SHP77 (cell line): ENCODE measurements at places on chromosomes 7 and 10.

- no peak for DNase-seq
These were observed 73.1 kb downstream of the HTR7 start for GRCh38 chr10:90784771-90785170.

GRCh38 chr7:68216051-68216450, 1219.4 kb downstream of the TYW1 start:
- DNase-seq: no peak

DNA sequence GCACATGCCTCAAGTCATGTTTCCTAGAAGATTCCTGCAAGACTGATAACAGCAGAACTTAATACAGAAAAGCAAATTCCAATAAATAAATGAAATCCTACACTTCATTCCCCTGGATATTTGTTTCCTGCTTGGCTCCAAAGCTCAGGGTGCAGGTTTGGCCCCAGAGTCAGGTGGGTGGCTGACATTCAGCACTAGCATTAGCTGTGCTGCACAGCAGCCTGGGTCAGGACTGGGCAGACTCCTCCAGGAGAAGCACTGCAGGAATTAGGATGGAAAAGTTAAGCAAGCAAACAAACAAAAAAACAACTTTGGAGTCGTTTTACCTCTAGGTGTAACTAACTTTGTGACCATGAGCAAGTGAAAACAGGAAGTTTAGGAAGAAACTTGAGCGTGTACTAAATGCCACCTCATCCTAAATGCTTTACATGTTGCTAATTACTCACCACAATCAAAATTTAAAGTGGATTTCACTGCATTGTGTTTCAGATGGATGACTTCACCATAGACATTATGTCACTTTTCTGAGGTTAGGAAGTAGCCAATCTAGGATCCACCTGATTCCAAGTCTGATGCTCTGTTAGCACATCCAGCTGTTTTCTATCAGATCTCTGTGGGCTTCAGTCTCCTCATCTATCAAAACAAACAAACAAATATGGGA, 239.4 kb downstream of the C7orf25 start:
- DNase-seq: no peak

DNA sequence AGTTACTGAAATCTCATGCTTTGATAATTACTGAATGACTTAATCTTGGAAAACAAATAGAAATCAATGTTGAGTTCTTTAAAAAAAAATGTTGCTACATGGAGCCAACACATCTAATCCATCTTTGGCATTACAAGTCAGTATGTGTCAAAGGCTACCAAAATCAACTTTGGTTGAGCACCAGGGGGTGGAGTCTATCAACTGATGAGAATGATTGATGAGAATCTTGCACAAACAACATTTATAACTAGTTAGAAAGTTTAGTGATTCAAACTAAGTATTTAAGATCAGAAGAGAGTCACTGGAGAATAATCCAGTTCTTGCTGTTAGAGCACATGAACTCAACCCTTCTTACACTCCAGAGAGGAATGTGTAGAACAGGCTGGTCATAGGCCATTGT, 70.5 kb upstream of the LRRC17 start:
- DNase-seq: no peak

DNA sequence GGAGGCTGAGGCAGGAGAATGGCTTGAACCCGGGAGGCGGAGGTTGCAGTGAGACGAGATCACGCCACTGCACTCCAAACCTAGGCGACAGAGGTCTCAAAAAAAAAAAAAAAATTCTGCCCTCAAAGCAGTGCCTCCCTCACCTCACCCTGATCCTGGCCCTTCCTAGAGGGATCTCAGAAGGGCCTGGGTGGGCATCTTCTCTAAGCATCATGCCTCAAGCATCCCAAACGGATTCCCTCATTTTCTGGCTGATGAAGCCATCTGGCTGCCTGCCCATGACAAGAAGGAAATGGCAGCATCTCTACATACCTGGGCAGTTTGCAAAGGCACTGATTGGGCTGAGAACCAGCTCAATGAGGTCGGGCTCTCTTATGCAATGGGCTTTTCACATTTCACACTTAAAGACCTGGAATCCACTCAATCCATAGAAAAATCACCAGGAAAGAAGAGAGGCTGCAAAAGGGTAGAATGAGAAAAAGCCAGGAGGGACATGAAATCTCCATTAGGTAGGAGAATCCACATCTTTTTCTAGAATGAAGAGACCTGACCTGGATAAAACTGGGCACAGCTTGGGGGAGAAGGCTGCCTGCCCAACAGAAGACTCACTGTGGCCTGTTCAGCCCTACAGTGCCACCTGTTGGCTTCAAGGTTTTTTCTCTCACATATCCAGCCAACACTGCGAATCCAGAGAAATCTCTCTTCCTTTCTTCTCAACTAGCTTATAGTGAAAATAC, 48.1 kb downstream of the PDLIM1 start:
- peak; percentile 61 for DNase-seq

GRCh38 chr7:142188846-142189245, 69.0 kb downstream of the PRSS58 start:
- DNase-seq: no peak

DNA sequence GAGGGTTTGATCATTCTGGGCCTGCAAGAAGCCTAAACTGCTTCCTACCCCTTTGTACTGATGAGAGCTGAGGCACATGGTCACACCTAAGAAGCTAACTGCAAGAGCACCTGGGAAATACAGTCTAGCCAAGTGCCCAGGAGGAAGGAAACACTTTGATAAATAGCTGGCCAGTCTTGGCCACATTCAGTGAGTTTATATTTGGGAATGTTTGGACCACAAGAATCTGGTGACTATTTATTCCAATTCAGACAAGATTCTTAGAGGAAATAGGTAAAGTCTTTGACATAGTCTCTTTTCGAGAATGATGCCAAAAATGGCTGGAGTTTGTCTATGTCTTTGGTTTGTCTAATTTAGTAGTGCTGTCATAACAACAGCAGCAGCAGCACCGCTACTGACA, 213.6 kb downstream of the KIF20B start:
- DNase-seq: no peak

GRCh38 chr10:116098411-116099022, 174.5 kb downstream of the GFRA1 start:
- DNase-seq: no peak

DNA sequence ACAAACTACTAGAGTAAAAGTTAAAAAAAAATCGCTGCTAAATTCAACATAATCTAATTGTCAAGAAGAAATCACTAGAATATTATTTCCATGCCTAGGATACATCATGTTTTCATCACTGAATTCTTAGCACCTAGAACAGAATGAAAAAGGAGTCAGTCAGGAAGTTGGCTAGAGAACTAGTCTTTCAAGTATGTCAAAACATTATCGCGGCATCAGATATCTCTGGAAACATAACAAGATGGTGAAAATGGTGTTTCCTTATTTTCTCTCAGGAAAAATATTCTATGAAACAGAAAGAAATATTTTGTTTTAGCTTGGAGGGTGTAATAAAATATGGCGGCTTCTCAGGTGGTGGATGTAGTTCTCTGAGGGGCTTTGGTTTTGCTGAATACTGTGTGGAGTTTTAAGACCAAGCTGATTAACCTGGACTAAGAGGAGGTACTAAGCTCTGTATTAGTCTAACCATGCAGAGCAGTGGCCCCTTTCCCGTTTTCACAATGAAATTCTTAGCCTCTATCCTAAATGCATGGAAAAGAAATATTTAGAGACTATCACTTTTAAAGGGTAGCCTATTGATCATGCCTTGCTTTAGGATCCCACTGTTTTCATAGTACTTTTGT, 205.6 kb downstream of the MDFIC start:
- DNase-seq: no peak

DNA sequence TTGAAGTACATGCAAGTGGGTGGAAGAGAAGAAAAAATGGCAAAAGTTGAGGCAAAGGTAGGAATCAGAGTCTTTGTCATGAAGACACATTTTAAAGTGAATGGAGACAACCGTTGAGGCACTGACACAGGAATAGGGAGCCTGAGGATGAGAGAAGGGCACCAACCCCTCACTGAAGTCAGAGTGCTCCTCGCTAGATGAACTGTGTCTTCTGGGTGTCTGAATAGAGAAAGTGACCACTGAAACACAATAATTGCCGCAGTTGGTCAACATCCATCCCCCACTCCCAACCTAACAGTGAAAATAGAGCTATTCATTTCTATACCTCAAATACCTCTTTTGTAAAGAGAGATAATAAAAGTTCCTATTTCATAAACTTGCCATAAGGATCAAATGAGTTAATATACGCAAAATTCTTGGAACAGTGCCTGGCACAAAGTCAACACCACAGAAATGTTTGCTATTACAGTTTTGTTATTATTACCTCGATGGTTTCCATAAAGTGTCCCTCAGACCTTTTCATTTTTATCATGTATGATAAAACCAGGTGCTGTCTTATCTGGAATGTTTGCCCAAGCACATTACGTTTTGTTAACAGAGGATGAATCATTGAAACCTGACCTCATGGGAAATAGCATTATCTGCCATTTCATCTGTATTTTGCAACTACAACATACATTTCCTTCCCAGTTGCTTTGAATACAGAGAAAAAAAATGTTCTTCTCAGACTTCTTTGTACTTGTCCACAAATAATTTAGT, 61.8 kb upstream of the SP4 start:
- DNase-seq: peak; percentile 91

DNA sequence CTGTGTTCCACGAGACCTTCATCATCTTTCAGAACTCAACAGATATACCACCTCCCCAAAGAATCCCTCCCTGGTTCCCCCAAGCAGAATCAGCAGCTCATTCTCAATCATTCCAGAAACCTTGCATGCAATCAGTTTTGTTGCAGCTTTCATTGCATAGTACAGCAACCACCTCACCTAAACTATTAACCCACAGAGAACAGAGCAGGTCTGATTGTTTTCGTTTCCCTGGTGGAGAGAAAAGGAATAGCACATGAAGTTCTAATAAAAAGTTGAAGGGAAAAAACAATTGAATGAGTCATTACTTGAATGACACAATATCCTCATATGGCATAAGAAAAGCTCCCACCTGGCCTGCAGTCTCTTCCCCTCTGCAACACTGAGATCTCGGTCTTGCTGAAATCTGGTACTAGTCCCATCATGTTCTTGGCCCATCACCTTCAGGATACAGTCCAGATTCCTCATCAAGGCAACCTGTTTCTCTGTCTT, 147.1 kb upstream of the GDF10 start:
- DNase-seq: no peak

DNA sequence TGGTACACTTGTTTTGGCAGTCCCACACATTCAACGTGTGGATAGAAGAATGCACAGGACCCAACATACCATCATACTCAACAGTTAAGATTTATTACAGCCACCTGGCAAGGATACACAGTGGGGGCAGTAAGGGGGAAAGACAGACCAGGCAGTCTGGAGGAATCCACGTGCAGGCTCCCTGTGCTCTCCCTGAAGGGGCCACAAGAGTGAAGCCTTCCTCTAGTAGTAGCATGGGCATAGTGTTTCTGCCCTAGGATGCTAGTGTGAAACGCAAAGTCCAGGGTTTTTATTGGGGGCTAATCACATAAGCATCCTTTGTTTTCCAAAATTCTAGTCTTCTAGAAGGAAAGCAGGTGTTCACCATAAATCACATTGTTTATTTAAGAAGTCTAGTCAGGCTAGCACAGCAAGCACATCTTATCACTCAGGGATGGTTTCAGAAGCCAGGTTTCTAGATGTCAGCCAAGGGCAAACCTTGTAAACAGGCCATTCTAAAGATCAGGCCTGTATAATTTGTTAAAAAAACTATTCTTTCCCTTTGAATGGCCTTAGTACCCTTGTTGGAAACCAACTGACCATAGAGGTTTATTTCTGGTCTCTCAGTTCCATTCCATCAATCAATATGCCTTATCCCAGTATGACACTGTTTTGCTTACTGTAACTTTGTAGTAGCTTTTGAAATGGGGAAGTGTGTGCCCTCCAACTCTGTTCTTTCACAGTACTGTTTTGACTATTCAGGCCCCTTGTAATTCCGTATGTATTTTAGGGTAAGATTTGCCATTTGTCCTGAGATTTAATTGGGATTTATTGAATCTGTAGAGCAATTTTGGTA, 12.4 kb upstream of the TFAM start:
- DNase-seq: no peak
